Activated naive CD4-positive, alpha-beta T cell treated with anti-CD3 and anti-CD28 coated beads for 36 hours (primary cell): ENCODE measurements at places on chromosomes 12 and 14.

GRCh38 chr14:99792210-99792535, 1.0 kb upstream of the EML1 start:
- peak overlapping the region; percentile 15 for H3K27ac ChIP-seq
- H3K27me3 ChIP-seq: peaks cover 10% of the 10 kb centered on the region
- no peaks in the 10 kb centered on the region for H3K36me3 ChIP-seq
- no peak for DNase-seq

GRCh38 chr12:46087916-46088439, 97.6 kb upstream of the SCAF11 start:
- H3K4me1 ChIP-seq: no peaks in the 10 kb centered on the region
- H3K36me3 ChIP-seq: peaks cover 3% of the 10 kb centered on the region

GRCh38 chr14:92888896-92889295, 34.1 kb upstream of the CHGA start:
- H3K4me3 ChIP-seq: no peak overlapping the region
- H3K36me3 ChIP-seq: no peaks in the 10 kb centered on the region
- H3K27me3 ChIP-seq: peaks cover 2% of the 10 kb centered on the region
- DNase-seq: no peak

DNA sequence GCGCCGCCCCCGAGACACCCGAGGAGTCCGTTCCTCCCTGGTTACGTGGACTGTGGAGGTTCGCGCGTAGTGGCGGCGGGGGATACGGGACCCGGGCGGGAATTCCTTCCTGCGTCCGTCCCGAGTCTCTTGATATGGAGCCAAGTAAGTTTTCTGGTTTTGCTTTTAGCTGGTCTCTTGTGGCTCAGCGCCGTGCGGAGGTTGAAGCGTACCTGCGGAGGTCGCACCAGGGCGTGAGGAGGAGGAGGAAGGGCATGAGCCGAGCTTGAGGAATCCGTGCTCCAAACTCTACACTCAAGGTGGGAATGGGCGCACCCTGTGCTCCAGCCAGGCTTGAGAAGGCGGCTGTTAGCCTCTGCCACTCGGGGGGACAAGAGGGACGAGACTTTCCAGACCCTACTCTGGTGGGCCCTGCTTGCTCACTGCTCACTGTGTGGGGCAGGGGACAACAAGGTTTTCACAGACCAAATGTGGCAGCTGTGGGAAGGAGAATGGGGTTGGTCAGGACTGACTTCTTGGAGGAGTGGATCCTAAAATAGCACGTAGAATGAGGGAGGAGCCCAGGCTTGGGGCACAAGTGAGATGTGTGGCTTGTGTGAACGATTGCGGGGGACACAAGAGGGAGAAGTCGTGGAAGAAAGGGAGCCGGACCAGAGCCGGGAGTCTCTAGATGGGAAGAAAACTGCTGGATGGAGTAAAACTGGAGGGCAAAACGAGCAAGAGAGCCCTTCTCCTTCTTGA, 577 bp downstream of the ATG101 start:
- H3K27ac ChIP-seq: peak overlapping the region; percentile 98
- peaks cover 46% of the 10 kb centered on the region for H3K4me1 ChIP-seq
- no peaks in the 10 kb centered on the region for H3K27me3 ChIP-seq
- peaks cover 17% of the 10 kb centered on the region for H3K36me3 ChIP-seq

DNA sequence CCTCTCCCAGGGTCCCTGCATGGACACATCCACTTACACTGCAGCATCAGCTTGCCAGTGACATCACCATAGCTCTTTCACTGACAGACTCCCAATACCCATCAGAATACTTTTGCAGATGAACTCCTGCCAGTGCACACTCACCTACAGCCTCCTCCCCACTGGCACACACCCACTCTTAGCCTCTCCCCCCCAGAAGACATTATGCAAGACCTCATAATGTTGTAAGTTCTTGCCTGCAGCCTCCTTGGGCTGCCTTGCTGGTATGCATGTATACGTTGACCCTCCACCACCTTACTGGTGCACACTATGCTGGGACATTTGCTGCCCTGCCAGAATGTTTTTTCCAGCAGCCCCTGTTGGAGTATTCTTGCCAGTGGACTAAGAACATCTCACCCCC, 324.2 kb downstream of the AEBP2 start:
- DNase-seq: no peak
- no peaks in the 10 kb centered on the region for H3K27me3 ChIP-seq
- H3K27ac ChIP-seq: no peak overlapping the region
- H3K36me3 ChIP-seq: no peaks in the 10 kb centered on the region
- H3K4me3 ChIP-seq: no peak overlapping the region

DNA sequence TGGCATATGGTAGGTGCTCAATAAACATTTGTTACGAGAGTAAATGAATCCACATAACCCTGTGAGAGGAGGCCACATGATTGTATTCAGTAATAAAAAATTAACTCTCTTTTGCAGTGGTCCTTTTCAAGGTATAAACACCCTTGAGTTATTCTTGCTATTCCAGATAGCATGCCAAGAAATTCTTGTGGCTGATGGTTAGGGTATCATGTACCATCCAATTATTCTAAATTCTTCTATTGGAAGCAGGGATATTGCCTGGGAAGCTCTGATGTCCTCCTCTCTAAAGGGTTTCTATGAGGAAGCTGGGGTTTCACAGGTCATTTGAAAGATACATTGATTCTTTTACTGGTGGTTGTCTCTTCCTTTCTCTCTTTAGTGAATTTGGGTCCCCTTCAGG, 10.1 kb downstream of the AKAP6 start:
- H3K36me3 ChIP-seq: no peaks in the 10 kb centered on the region
- no peak overlapping the region for H3K4me3 ChIP-seq
- no peaks in the 10 kb centered on the region for H3K4me1 ChIP-seq
- H3K27me3 ChIP-seq: no peaks in the 10 kb centered on the region
- no peak overlapping the region for H3K27ac ChIP-seq

DNA sequence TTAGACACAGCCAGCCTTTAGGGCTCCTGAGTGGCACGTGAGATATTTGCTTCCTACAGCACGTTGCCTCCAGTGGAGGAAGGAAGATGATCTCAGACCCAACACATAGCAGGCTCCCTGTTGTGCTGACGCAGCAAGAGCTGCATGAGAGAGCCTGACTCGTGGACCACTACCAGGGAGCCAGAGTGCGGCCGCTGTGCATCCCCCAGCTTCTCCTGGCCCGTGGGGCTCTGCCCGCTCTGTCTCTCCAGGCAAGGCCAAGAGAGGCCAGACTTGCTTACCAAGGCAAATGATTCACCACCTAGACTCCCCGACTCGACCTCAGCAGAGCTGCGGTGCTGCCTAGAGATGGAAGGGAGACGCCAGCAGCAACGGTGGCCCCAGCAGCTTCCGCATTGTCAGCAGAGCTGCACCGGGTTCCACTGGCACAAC, 37.5 kb downstream of the MAP3K9 start:
- no peaks in the 10 kb centered on the region for H3K27me3 ChIP-seq
- no peak for DNase-seq
- no peak overlapping the region for H3K27ac ChIP-seq

GRCh38 chr14:75426332-75427125, 1.3 kb upstream of the JDP2 start:
- peaks cover 23% of the 10 kb centered on the region for H3K4me1 ChIP-seq
- no peak overlapping the region for H3K27ac ChIP-seq
- peaks cover 15% of the 10 kb centered on the region for H3K27me3 ChIP-seq
- H3K36me3 ChIP-seq: no peaks in the 10 kb centered on the region

- H3K4me3 ChIP-seq: no peak overlapping the region
- no peak for DNase-seq
- H3K36me3 ChIP-seq: no peaks in the 10 kb centered on the region
- H3K27me3 ChIP-seq: no peaks in the 10 kb centered on the region
- peaks cover under 1% of the 10 kb centered on the region for H3K4me1 ChIP-seq
- H3K27ac ChIP-seq: no peak overlapping the region
These were observed 28.3 kb upstream of the ETFBKMT start for GRCh38 chr12:31631023-31631724.

GRCh38 chr14:33505963-33506329, 444.9 kb downstream of the EGLN3 start:
- H3K27ac ChIP-seq: no peak overlapping the region
- no peaks in the 10 kb centered on the region for H3K4me1 ChIP-seq
- no peaks in the 10 kb centered on the region for H3K36me3 ChIP-seq
- no peak for DNase-seq
- no peaks in the 10 kb centered on the region for H3K27me3 ChIP-seq

DNA sequence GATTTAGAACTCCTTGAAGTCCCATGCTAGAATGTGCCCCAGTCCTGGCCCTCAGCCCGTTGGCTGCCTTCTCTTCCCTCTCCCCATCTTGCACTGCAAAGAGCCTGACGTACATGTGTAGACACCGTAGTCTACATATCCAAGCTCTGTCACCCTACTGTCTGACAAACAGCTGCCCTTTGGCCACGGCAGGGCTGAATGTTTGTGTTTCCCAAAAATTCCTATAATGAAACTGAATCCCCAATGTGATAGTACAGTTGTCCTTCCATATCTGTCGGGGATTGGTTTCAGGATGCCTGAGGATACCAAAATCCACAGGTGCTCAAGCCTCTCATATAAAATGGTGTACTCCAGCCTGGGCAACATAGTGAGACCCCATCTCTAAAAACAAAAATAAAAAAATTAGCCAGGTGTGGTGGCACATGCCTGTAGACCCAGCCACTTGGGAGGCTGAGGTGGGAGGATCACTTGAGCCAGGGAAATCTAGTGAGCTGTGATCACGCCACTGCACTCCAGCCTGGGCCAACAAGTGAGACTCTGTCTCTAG, 12.3 kb upstream of the TFCP2 start:
- no peaks in the 10 kb centered on the region for H3K4me1 ChIP-seq
- no peaks in the 10 kb centered on the region for H3K36me3 ChIP-seq
- H3K27ac ChIP-seq: no peak overlapping the region
- no peak overlapping the region for H3K4me3 ChIP-seq

GRCh38 chr14:22420598-22421186, 168.3 kb downstream of the DAD1 start:
- no peak overlapping the region for H3K27ac ChIP-seq
- no peaks in the 10 kb centered on the region for H3K27me3 ChIP-seq
- H3K4me3 ChIP-seq: no peak overlapping the region
- no peaks in the 10 kb centered on the region for H3K4me1 ChIP-seq

GRCh38 chr12:11976005-11976404, 94.7 kb upstream of the BCL2L14 start:
- DNase-seq: no peak
- H3K27ac ChIP-seq: no peak overlapping the region
- H3K4me3 ChIP-seq: no peak overlapping the region
- H3K36me3 ChIP-seq: peaks cover 2% of the 10 kb centered on the region

DNA sequence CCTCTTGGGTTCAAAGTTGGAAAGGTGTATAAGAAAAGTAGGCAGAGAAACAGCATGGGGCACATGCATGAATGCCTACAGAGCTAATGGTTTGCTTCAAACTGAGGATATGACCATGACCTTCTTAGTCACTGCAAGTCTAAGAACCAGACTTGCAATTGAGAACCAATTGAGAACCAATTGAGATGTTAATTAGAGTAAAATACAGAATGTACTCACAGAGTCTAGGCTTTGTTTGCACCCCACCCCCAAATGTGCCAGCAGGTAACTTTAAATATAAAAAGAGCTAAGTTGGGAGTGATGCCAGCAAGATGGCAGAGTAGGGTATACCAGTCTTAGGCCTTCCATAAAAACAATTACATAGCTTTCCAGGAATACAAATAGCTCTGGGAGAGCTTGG, 227.3 kb upstream of the ALG10 start:
- no peak overlapping the region for H3K4me3 ChIP-seq
- H3K27ac ChIP-seq: no peak overlapping the region
- no peak for DNase-seq
- H3K27me3 ChIP-seq: no peaks in the 10 kb centered on the region
- H3K4me1 ChIP-seq: no peaks in the 10 kb centered on the region

- peaks cover 21% of the 10 kb centered on the region for H3K27me3 ChIP-seq
- no peak overlapping the region for H3K4me3 ChIP-seq
- no peak overlapping the region for H3K27ac ChIP-seq
- H3K36me3 ChIP-seq: no peaks in the 10 kb centered on the region
These were observed 91.3 kb upstream of the GZMB start for GRCh38 chr14:24725311-24725710.

DNA sequence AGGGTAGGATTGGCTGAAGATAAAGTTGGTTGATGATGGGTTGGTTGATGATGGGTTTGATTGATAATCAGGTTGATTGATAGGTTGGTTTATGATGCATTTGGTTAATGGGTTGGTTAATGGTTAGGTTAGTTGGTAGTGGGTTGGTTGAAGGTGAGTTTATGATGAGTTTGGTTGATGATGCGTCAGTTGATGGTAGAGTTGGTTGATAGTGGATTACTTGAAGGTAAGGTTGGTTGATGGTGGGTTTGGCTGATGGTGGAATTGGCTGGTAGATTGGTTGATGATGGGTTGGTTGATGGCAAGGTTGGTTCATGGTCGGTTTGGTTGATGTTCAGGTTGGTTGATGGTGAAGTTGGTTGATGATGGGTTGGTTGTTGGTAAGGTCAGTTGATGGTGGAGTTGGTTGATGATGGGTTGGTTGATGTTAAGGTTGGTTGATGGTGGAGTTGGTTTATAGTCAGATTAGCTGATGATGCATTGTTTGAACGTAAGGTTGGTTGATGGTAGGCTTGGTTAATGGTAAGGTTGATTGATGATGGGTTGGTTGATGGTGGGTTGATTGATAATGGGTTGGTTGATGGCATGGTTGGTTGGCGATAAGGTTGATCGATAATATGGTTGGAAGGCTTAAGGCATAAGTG, 146.4 kb downstream of the ADGRD1 start:
- no peaks in the 10 kb centered on the region for H3K27me3 ChIP-seq
- H3K36me3 ChIP-seq: no peaks in the 10 kb centered on the region
- DNase-seq: no peak
- H3K4me3 ChIP-seq: no peak overlapping the region

GRCh38 chr12:19251481-19252132, 122.1 kb downstream of the PLEKHA5 start:
- H3K36me3 ChIP-seq: no peaks in the 10 kb centered on the region
- H3K27ac ChIP-seq: no peak overlapping the region
- H3K4me1 ChIP-seq: no peaks in the 10 kb centered on the region
- H3K27me3 ChIP-seq: no peaks in the 10 kb centered on the region

DNA sequence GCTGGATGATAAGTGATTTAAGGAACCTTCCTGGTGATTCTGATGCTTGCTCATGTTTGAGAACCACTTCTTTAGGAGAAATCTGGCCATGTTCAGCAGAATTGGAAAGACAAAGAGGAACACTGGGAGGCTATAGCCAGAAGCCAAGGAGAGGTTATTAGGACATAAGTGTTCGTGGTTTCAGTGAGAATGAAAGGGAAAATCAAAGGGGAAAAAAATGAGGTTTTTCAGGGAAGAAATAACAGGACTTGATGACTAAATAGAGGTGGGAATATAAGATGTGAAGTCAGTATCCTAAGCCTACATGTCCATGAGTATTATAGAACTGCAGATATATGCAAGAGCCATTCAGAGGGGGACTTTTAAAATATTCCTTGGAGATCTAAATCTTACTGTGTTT, 95.6 kb downstream of the DAAM1 start:
- peaks cover 23% of the 10 kb centered on the region for H3K36me3 ChIP-seq
- H3K27ac ChIP-seq: no peak overlapping the region
- H3K27me3 ChIP-seq: no peaks in the 10 kb centered on the region
- no peak for DNase-seq

DNA sequence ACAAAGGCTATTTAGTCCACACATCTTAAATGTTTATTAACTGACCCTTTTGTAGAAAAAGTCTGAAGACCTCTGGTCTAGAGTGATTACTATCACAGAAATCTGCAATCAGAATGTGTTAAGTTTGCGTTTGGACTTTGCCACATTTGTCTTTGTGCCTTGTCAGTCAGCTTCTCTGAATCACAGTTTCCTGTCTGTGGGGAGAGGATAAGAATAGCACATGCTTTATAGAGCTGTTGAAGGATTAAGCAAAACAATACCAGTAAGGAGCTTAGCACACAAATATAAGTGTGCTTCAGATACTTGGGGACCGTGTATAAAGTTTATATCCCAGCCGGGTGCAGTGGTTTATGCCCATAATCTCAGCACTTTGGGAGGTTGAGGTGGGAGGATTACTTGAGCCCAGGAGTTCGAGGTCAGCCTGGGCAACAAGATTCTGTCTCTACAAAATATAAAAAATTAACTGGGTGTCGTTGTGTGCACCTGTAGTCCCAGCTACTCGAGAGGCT, 63.0 kb upstream of the BTG1 start:
- peak overlapping the region; percentile 86 for H3K27ac ChIP-seq
- no peaks in the 10 kb centered on the region for H3K36me3 ChIP-seq
- H3K4me3 ChIP-seq: peak overlapping the region; percentile 66
- no peaks in the 10 kb centered on the region for H3K27me3 ChIP-seq
- peak; percentile 42 for DNase-seq
